ENCODE measurements at places on chromosomes 1 and 21. TPM values are rescaled to one million over a fixed set of nuclear protein-coding genes. Genes with fewer than 3 reads are reported as not detected.

GRCh38 chr1:114063544-114063943 is 84.3 kb downstream of the OLFML3 start:
- no peak overlapping the region for H3K4me3 ChIP-seq
- H3K27ac ChIP-seq, result no peak overlapping the region
- H3K27me3 ChIP-seq, result no peaks in the 10 kb centered on the region
- peaks cover 8% of the 10 kb centered on the region for H3K4me1 ChIP-seq
- peaks cover 8% of the 10 kb centered on the region for H3K36me3 ChIP-seq

DNA sequence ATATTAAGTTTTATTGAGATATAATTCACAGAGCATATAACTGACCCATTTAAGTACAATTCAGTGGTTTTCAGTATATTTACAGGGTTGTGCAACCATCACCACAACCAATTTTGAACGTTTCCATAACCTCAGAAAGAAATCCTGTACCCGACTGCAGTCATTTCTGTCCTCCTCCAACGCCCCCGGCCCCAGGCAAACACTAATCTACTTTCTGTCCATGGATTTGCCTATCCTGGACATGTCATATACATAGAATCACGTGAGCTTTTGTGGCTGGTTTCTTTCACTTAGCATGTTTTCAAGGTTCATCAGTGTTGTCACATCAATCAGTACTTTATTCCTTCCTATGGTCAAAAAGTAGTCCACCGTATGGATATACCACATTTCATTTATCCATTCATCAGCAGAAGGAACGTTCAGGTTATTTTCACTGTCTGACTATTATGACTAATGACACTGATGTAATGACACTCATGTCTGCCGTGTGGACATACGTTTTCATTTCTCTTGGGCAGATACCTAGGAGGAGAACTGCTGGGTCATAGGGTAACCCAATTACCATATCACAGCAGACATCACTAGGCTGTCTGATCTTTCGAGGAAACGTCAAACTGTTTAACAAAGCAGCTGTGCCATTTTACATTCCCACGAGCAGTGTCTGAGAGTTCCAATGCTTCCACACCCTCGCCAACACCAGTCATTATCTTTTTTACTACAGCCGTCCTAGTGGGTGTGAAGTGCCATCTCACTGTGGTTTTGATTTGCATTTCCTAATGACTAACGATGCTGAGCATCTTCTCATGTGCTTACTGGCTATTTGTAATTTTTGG is 30.8 kb downstream of the MRPL37 start:
- no peaks in the 10 kb centered on the region for H3K4me1 ChIP-seq
- H3K36me3 ChIP-seq, result no peaks in the 10 kb centered on the region
- no peak overlapping the region for H3K4me3 ChIP-seq
- no peak overlapping the region for H3K27ac ChIP-seq
- DNase-seq, result no peak

- H3K4me1 ChIP-seq, result no peaks in the 10 kb centered on the region
- H3K36me3 ChIP-seq, result no peaks in the 10 kb centered on the region
- no peak overlapping the region for H3K27ac ChIP-seq
- no peaks in the 10 kb centered on the region for H3K27me3 ChIP-seq
Observed at GRCh38 chr1:230708631-230709580, 5.0 kb downstream of the AGT start.

DNA sequence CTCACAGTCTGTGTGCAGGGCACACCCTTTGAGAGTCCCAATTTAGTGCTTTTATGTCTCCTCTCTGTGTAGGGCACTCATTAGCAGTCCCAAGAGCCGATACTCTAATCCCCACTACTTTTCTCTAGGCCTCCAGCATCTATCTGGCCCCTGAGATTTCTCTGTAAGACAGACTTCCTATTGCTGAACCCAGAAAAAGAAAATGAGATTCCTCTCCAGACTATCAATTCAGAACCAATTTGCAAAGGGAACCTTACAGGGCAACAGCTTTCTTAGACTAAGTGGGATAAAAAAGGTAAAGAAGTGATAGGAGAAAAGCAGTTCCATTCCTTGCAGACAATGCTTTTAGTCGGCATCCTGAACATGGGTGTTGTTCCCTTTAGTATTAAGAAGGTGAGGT is 172.2 kb downstream of the EDEM3 start:
- 0 out of 2 replicates have a peak, but pooled peaks cover 6% of the 10 kb centered on the region for H3K4me1 ChIP-seq
- H3K4me3 ChIP-seq, result no peak overlapping the region
- no peak overlapping the region for H3K27ac ChIP-seq
- no peaks in the 10 kb centered on the region for H3K27me3 ChIP-seq

- no peak overlapping the region for H3K4me3 ChIP-seq
- no peaks in the 10 kb centered on the region for H3K36me3 ChIP-seq
- no peak for DNase-seq
- no peak overlapping the region for H3K27ac ChIP-seq
Observed at GRCh38 chr1:198726455-198726854, 87.6 kb downstream of the PTPRC start.

DNA sequence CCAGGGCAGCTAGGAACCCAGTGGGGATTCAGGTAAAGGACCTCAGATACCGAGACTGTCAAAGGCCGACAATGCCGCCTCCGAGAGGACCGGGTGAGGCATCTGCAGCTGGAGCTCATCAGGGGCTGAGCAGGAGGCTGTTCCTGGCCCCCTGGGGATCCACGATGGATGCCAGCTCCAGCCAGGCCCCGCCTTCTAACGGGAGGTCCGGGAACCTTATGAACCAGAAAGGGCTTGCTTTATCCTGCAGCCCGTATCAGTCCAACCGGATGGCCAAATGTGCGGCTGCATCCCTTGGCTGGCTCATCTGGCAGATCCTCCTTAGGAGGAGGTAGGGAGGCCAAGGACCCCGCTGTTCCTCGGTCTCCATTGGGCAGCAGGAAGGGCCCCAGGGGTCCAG is 32.0 kb downstream of the SLC45A1 start:
- no peak for DNase-seq
- peaks cover 10% of the 10 kb centered on the region for H3K4me1 ChIP-seq
- no peak overlapping the region for H3K4me3 ChIP-seq
- H3K27ac ChIP-seq, result no peak overlapping the region
- 0 out of 2 replicates have a peak, but pooled peaks cover 5% of the 10 kb centered on the region for H3K36me3 ChIP-seq

PTGFR gene
- 0.43 TPM for total RNA-seq

GRCh38 chr21:16569679-16570078 is 839.9 kb downstream of the USP25 start:
- H3K27ac ChIP-seq, result no peak overlapping the region
- 0 out of 2 replicates have a peak, but pooled peaks cover 5% of the 10 kb centered on the region for H3K4me1 ChIP-seq
- DNase-seq, result no peak
- H3K4me3 ChIP-seq, result no peak overlapping the region

DNA sequence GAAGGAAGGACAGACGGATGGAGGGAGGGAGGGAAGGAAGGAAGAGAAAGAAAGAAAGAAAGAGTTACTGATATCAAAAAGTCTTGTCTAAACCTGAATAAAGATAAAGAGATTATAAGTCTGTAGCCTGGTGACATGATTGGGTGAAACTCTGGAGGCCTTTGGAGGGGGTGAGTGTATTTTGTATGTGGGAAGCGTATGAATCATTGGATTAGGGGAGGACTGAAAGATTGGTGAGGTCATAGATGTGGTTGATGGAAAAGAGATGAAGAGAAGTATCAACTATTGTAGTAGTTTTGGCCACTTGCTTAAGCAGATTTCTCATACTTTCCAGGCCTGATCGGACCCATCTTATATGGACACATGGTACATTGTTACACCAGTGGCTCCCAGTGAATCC is 11.5 kb upstream of the KCNJ6 start:
- H3K27me3 ChIP-seq, result no peaks in the 10 kb centered on the region
- no peak overlapping the region for H3K27ac ChIP-seq
- no peaks in the 10 kb centered on the region for H3K36me3 ChIP-seq
- no peaks in the 10 kb centered on the region for H3K4me1 ChIP-seq
- no peak overlapping the region for H3K4me3 ChIP-seq

- no peaks in the 10 kb centered on the region for H3K4me1 ChIP-seq
- H3K4me3 ChIP-seq, result no peak overlapping the region
- H3K36me3 ChIP-seq, result no peaks in the 10 kb centered on the region
Observed at GRCh38 chr21:26811482-26811881, 33.7 kb downstream of the ADAMTS1 start.

APOBEC4 gene
- total RNA-seq, result not detected

GRCh38 chr1:68808351-68808750 is 311.5 kb upstream of the DEPDC1 start:
- no peaks in the 10 kb centered on the region for H3K36me3 ChIP-seq
- H3K27ac ChIP-seq, result no peak overlapping the region
- H3K27me3 ChIP-seq, result no peaks in the 10 kb centered on the region
- no peak overlapping the region for H3K4me3 ChIP-seq
- no peaks in the 10 kb centered on the region for H3K4me1 ChIP-seq
- DNase-seq, result peak; percentile 24
